ENCODE measurements at places on chromosomes 16 and 17.

GRCh38 chr17:82412535-82413520, 5.3 kb upstream of the HEXD start:
- no peak for DNase-seq

DNA sequence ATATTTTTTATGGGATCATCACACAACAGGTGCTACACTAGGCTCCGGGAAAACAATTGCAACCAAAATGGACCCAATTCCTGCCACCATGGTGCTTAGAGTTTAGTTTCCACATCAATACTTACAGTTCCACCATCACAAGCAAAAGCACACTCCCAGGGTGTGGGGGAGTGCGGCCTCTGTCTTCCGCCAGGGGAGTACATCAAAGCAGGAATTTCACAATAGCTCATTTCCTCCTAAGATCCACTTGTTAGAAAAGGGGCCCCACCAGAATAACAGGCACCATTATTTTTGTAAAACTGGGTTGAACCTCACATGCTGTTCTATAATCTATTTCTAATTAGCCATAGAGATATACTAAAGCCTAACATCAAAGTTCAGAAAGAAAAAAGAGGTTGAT, 44.3 kb upstream of the PSMD7 start:
- no peak for DNase-seq

GRCh38 chr17:64742326-64742725, 80.2 kb upstream of the SMURF2 start:
- no peak for DNase-seq

DNA sequence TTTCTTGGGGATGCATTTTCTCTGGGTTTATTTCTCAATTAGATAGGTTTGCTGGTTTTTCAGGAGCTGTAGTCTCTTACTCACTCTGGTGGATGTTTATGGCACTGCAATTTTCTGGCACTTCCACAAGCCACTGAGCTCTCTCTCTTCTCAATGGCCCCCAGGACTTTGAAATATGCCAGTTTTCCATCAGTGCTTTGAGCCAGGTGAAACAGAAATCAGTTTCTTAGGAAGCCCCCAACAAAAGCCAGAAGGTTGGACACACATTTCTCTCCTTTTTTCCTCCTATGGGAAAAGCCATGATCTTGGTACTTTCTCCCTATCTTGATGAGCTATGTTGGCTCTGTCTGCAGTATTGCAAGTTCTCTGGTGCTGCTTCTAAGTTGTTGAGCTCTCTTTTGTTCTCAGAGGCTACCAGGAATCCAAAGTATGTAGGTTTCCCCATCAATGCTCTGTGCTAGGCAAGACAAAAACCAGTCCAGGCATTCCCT, 90.7 kb upstream of the SMIM36 start:
- DNase-seq = peak; percentile 58

DNA sequence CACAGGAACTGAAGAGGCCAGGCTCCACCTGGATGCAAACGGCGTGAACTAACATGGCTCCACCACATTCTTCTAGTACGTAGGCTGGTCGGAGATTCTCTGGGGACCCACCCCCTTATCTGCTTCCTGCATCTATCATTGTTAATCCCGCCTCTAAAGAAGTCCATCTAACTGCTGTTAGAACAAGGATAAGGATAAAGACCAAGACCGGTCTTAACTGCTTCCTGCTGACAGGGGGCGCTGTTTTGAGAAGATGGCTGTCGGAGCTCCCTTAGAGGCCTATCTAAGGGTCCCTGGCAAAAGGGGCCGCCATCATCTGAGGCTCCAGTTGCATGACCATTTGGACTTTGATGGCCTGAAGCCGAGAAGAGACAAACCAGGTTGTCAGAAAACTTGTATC, 25.8 kb upstream of the TNFSF12 start:
- DNase-seq = no peak

DNA sequence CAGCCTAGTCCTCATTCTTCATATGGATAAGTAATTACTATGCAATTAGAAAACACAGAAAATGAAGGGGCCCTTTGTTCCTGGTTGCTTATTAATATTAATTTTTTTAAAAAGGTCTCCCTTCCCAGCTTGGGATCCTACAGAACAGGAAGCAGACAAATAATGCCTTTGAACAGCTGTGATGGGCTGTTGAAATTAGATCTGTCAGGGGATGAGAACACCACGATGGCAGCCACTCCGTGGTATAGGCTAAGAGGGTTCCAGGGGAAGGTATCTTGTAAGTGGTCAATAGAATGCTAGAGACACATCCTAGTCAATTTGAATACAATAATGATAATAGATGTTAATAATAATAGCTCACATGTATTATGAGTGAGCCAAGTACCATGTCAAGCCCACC, 83.1 kb downstream of the CCDC182 start:
- DNase-seq = no peak

- DNase-seq = no peak
Observed at GRCh38 chr17:38317081-38317480, 20.1 kb downstream of the MRPL45 start.

DNA sequence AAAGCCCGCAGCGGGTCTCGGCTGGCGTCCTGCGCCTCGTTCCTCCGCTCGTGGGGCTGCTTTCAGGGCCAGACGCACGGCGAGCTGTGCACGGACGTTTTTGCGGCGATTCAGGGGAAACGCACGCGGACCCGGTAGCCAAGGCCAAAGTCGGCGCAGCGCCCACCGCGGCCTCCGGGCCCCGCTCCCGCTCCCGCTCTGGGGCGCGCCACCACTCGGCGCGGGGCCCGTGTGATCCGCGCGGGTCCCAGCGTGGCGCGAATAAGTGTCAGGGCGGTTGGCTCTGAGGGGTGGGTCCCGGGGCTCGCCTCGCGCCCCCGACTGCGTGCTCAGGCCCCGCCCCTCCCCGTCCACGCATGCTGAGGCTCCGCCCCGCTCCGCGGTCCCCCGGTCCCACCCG, 694 bp upstream of the TBCD start:
- DNase-seq = no peak
